Fibroblast of lung (primary cell): ENCODE measurements at places on chromosomes 4 and X. TPM values are rescaled to one million over a fixed set of nuclear protein-coding genes. Genes with fewer than 3 reads are reported as not detected.

DNA sequence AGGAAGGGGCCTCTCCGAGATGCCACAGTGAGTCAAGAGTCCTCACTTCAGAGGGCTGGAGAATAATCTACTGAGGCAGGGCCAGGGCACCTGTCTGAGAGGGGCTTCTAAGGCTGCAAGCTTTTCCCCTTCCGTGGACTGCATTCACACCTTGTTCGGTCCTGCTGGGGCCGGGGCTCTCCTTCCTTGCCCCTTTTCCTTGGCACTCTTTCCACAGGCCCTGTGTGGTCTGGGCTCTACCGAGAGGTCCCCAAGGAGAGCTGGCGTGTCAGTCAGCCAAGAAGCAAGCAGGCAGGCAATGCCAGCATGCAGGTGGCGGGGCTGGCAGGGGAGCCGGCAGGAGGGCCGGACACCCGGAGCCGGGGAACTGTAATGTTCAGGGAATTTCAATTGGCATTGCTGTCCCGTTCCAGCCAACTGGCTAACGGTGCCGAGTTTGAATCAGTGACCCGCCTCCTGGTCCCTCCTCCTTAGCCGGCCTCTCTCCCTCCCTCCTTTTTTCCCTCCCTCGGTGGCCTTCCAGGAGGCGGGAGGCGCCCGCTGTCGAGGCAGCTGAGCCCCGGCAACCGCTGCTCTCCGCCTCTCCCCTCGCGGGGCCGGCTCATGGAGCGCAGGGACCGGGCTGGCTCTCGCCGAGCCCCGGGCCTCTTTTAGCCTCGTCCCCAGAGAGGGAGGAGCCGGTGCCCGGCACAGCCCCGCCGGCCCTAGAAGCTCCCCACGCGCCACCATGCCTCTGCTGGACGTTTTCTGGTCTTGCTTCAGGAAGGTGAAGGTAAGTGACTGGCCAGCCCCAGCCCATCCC lies at the start of gene STARD8:
Gene STARD8, plus strand, starts transcription at position 511 of the 802 bp plus-strand sequence. Its CDS starts 217 bp downstream, at position 728.
- H3K4me1 ChIP-seq = no peaks in the 10 kb centered on the region
- peak within 1 kb of the TSS; percentile 52 for H3K4me3 ChIP-seq
- no peak within 1 kb of the TSS for H3K27ac ChIP-seq
- no peaks in the 10 kb centered on the region for H3K36me3 ChIP-seq
- DNase-seq = peak; percentile 40

GRCh38 chrX:122188751-122189150 lies 995.3 kb upstream of the GRIA3 start:
- no peaks in the 10 kb centered on the region for H3K27me3 ChIP-seq
- no peak for DNase-seq
- no peaks in the 10 kb centered on the region for H3K4me1 ChIP-seq
- no peak overlapping the region for H3K27ac ChIP-seq
- H3K36me3 ChIP-seq = no peaks in the 10 kb centered on the region

GRCh38 chrX:119758731-119759247 lies 401 bp downstream of the SOWAHD start:
- H3K4me1 ChIP-seq = no peaks in the 10 kb centered on the region
- H3K4me3 ChIP-seq = no peak overlapping the region
- no peaks in the 10 kb centered on the region for H3K36me3 ChIP-seq
- DNase-seq = no peak
- no peaks in the 10 kb centered on the region for H3K27me3 ChIP-seq
- H3K27ac ChIP-seq = no peak overlapping the region

Gene SSX4
- total RNA-seq = not detected in 2 replicates

Gene SPANXN4
- total RNA-seq = not detected in 2 replicates

Gene SPP1
- total RNA-seq = 0.17 and 0.26 TPM in 2 replicates

DNA sequence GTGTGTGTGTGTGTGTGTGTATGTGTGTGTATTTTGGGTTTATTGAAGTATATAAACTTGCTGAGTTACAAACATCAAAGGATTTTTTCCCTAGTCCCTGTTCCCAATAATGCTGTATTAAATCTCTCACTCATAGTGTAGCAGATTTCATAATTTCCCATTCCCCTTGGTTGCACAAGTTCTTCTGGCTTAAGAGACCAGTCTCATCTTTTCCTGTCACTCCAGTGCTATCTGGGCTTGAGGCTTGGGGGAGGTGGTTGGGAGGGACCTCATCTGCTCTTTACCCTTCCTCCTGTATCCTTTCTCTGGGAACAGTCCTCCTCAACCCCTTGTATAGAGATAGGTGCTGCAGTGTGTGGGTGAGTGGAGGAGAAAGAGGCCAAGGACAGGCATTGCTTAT lies 285.4 kb upstream of the BOD1L1 start:
- no peaks in the 10 kb centered on the region for H3K36me3 ChIP-seq
- peaks cover 12% of the 10 kb centered on the region for H3K4me1 ChIP-seq
- no peak for DNase-seq

Gene SMARCAD1
- total RNA-seq = 30.7 and 31.3 TPM in 2 replicates

DNA sequence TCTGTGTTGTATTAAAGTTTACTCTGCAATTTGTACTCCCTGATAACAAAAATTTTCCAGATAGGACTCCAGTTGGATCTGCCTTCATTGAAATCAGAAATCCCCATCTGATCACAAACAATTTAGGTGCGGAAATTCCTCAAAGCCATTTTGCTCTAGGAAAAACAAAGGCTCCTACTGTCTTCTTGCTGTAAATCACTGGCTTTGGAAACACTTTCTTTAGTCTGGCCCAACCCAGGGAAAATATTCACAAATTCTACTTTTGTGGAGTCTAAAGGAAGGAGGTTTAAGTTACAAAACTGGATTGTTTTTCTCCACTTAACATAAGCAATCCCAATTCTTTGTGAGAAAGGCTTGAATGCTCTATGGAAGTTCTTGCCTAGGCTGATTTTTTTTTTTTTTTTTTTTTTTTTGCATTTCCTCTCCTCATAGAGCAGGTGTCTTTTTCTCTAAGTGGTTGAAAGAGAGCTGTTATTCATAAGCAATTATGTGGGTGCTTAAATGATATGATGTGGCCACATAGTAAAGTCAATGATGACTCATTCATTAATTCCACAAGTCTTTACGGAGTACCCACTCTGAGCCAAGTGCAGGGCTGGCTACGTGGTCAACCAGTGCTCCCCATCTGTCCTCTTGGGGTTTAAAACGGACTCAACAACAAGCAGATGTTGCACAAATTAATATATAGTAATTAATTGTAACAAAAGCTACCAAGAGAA lies 261.4 kb downstream of the LDB2 start:
- no peaks in the 10 kb centered on the region for H3K27me3 ChIP-seq
- H3K36me3 ChIP-seq = no peaks in the 10 kb centered on the region
- no peak for DNase-seq
- no peak overlapping the region for H3K27ac ChIP-seq
- no peaks in the 10 kb centered on the region for H3K4me1 ChIP-seq

DNA sequence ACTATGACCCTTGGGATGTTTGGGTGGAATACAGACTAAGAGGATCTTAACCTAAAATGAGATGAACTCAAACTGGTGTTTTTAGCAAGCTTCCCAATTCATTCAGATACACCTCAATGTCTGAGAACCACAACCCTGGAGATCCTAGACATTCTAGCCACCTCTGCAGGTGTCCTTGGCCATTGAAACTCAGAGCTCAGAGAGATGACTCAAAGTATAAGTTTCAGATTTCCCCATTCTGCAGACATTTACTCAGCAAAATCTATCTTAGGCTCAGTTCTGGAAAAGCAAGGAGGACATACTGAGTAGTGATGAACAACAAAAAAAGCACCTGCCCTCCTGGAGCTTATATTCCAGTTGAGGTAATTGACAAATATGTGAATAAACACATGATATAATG lies 47.8 kb downstream of the COMMD8 start:
- no peaks in the 10 kb centered on the region for H3K36me3 ChIP-seq
- no peaks in the 10 kb centered on the region for H3K27me3 ChIP-seq
- H3K27ac ChIP-seq = no peak overlapping the region
- H3K4me1 ChIP-seq = no peaks in the 10 kb centered on the region

Gene TLR1
- 1.3 and 1.7 TPM in 2 replicates for total RNA-seq

Gene SEPSECS
- 9.2 and 12.4 TPM in 2 replicates for total RNA-seq

- H3K27ac ChIP-seq = no peak overlapping the region
- no peak overlapping the region for H3K4me3 ChIP-seq
- no peaks in the 10 kb centered on the region for H3K36me3 ChIP-seq
- peak; percentile 41 for DNase-seq
- no peaks in the 10 kb centered on the region for H3K27me3 ChIP-seq
- H3K4me1 ChIP-seq = no peaks in the 10 kb centered on the region
These were observed 51.0 kb downstream of the AGA start for GRCh38 chr4:177391287-177391686.

GRCh38 chr4:26289401-26289800 lies 31.4 kb upstream of the RBPJ start:
- no peak overlapping the region for H3K4me3 ChIP-seq
- no peak for DNase-seq
- no peaks in the 10 kb centered on the region for H3K27me3 ChIP-seq
- peaks cover 7% of the 10 kb centered on the region for H3K4me1 ChIP-seq
- no peak overlapping the region for H3K27ac ChIP-seq

DNA sequence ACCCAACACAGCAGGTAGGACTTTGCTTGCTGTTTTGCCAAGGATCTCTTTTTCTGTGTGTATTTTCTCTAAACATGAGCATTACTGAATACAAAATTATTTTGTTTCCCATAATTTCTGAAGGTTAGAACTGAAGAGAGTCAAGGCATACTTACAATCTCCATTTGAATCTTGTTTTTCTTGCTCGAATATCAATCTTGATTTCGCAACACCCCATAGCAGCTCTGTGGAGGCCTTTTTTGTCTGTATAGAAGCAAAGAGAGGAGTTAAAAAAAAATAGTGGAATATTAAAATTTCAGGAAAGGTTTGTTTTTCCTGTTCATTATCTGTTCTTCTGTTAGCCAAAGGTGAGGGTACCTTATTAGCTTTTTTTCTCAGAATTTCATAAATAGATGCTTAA lies 92.9 kb downstream of the TNIP2 start:
- no peak for DNase-seq
- no peak overlapping the region for H3K4me3 ChIP-seq
- peak overlapping the region; percentile 37 for H3K27ac ChIP-seq
- H3K27me3 ChIP-seq = no peaks in the 10 kb centered on the region

DNA sequence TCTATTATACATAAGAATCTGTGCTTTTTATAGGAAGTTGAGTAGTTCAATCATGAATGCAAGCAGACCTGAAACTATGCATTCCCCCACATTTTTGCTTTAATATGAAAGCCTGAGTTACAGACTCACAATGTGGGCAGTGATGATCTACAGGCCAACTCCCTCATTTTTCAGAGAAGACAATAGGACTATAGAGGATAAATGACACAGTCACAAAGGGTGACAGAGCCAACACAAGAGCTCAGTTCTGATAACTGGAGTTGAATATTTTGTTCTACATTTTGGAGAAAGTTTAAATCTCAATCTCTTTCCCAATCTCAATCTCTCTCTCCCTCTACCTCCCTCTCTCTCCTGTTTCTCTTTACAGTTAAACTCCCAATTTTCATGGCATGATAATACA lies 27.0 kb downstream of the MBNL3 start:
- no peaks in the 10 kb centered on the region for H3K4me1 ChIP-seq
- H3K27me3 ChIP-seq = no peaks in the 10 kb centered on the region
- H3K4me3 ChIP-seq = no peak overlapping the region
- no peak overlapping the region for H3K27ac ChIP-seq
- H3K36me3 ChIP-seq = no peaks in the 10 kb centered on the region

Gene SMIM43
- 0.26 and 0.83 TPM in 2 replicates for total RNA-seq

Gene TLR10
- not detected in 2 replicates for total RNA-seq

DNA sequence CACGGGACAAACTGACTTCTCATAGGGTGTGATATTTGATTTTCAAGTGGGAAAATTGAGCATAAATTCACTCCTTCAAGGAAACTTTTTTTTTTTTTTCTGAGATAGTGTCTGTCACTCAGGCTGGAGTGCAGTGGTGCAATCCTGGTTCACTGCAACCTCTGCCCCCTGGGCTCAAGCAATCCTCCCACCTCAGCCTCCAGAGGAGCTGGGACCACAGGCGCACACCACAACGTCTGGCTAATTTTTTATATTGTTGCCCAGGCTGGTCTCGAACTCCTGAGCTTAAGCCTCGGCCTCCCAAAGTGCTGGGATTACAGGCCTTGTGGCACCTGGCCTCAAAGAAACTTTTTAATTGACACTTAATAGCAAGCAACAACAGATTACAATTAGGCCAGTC lies 13.8 kb downstream of the CLDN34 start:
- H3K4me1 ChIP-seq = no peaks in the 10 kb centered on the region
- no peaks in the 10 kb centered on the region for H3K36me3 ChIP-seq
- no peak overlapping the region for H3K4me3 ChIP-seq
- no peak overlapping the region for H3K27ac ChIP-seq

DNA sequence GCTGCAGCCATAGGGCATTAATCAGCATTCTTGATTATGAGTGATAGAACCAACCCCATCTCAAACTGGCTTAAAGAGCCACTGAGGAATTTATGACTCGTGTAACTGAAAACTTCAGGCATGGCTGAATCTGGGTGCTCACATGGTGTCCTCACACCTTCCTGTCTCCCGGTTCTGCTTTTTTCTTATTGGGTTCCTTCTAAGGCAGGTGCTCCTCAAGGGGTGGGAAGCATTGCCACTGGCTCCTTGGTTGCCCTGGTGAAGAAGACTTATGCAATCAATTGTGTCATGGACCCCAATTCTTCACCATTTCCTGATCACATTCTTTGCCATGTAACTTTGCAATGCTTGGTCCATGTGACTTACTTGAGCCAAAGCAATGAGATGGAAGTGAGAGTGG lies 4.3 kb upstream of the ZCCHC4 start:
- no peak overlapping the region for H3K27ac ChIP-seq
- no peaks in the 10 kb centered on the region for H3K36me3 ChIP-seq
- H3K4me3 ChIP-seq = no peak overlapping the region
- DNase-seq = no peak

Gene ITM2A
- total RNA-seq = under 0.01 and 0.17 TPM in 2 replicates

Gene CXCL11
- total RNA-seq = not detected in 2 replicates

- H3K4me1 ChIP-seq = no peaks in the 10 kb centered on the region
- no peaks in the 10 kb centered on the region for H3K36me3 ChIP-seq
- DNase-seq = peak; percentile 66
- H3K27me3 ChIP-seq = no peaks in the 10 kb centered on the region
- no peak overlapping the region for H3K27ac ChIP-seq
These were observed 939.8 kb downstream of the GLUD2 start for GRCh38 chrX:121987163-121987562.

GRCh38 chr4:61555789-61556188 lies 355.7 kb downstream of the ADGRL3 start:
- H3K27ac ChIP-seq = no peak overlapping the region
- no peak overlapping the region for H3K4me3 ChIP-seq
- peak; percentile 58 for DNase-seq
- H3K4me1 ChIP-seq = no peaks in the 10 kb centered on the region
- no peaks in the 10 kb centered on the region for H3K27me3 ChIP-seq

Gene CPLX1
- 0.66 TPM in 1 of 2 replicates, not detected in the other for total RNA-seq

DNA sequence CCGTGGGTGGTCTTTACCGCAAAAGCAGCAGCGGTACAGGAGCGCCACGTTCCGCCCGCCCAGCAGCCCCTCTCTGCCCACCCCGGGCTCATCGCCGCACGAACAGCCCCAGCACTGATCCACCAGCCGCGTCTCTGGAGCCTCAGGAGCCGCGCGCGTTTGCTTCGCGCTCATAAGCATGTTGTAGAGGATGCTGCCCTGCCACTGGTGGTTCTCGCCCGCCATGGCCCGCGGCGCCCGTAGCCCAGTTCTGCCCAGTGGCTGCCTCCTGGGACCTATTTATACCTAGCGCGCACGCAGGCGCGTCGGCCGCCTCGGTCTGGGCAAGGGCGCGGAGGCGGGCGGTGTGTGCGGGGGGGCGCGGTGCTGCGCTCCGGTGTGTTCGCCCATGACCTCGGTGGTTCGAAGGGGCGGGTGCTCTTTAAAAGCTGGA lies at the start of gene NR0B1:
Gene NR0B1, minus strand, starts transcription at position 252 of the 433 bp plus-strand sequence. Its CDS starts 27 bp downstream, at position 225.
- H3K36me3 ChIP-seq = no peaks in the 10 kb centered on the region
- peaks cover 8% of the 10 kb centered on the region for H3K27me3 ChIP-seq
- peak; percentile 8 for DNase-seq
